RPMI7951 (cell line): ENCODE measurements at places on chromosomes 2 and 18. TPM values are rescaled to one million over a fixed set of nuclear protein-coding genes. Genes with fewer than 3 reads are reported as not detected.
A peak's percentile ranks its signal among the peaks of the same experiment; 100 is the strongest.

The HRH4 gene
- total RNA-seq = not detected in 2 replicates

- no peak for DNase-seq
Observed at GRCh38 chr2:232652505-232652851, 19.1 kb downstream of the EFHD1 start.

- DNase-seq = no peak
Observed at GRCh38 chr2:3779496-3780049, 76.2 kb downstream of the DCDC2C start.

DNA sequence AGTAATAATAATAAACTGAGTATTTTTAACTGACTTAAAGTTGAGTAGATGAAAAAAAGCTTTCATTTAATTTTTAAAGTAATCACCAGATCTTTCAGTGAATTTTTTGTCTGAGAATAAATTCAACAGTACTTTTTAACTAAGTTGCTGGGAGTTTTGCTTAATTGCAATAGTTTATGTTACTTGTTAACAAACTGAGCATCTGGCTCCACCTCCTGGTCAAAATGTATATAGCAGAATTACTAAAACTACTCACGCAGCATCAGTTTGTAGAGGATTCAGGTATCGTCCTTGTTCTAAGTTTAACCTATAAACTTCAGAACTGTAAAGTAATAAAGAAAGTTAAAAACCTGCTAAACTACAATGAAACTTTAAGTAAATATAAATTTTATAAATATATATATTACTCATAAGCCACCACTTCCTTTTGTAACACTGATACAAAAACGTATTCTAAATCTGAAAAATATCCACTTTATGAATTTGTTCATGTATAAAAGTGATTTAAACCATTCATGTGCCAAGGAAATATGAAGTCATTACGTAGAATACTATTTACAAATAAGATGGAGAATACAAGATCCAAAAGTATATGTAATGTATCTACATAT, 21.3 kb downstream of the NOL10 start:
- peak; percentile 63 for DNase-seq
